ENCODE measurements at places on chromosomes 2 and 18.

DNA sequence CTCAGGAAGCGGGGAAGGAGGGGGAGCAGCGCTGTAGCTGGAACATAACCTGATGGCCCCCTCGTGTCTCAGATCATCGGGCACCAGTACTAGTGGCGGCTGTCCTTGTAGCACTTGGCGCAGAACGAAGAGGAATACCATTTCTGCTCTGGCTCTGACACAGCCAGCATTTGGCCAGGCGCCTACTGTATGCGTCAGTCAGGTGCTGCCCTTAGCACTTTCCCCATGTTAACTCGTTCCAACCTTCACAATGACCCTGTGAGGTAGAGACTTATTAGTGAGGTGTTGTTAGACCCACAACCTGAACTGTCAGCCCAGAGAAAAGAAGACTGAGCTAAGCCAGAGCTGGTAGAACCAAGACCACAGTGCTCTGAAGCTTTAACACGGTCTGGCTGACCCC, 47.7 kb upstream of the EML6 start:
- no peak for DNase-seq

DNA sequence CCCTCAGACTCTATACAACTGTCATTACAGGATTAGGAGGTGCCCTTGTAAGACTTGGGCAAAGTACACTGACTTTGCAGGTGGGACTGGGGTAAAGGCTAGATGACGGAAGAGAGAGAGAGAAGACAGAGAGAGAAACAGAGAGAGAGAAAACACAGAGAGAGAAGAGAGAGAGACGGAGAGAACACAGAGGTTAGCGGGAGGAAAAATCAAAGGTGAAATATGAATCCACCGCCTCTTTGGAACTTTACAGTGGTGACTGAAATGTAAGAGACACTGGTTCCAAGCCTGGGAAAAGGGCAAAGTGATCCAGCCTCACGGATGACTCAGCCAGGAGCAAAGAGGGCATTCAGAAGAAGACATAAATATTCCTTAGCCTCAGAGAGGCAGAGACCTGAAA, 25.1 kb upstream of the CAB39 start:
- DNase-seq: no peak

- DNase-seq: no peak
Observed at GRCh38 chr2:74747411-74748080, 86.4 kb upstream of the HK2 start.

GRCh38 chr2:17228461-17228860, 289.8 kb downstream of the RAD51AP2 start:
- DNase-seq: no peak

GRCh38 chr2:8796315-8796848, 41.0 kb downstream of the KIDINS220 start:
- no peak for DNase-seq

DNA sequence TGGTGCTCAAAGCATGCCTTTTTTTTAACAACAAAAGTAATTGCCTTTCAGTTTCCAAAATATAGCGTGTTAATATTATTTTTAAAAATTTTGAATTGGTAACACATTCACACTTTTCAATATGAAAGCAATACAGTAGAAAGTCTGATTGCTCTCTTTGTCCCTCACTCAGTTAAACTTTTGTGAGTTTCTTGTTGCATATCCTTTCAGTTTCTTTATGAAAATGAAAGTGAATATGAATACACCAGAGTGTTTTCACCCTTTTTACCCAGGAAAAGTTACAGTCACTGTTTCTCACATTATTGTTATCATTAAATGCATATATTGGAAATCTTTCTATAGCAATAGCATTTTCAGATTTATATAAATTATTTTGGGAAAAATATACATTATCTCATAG, 377.4 kb upstream of the CRIM1 start:
- no peak for DNase-seq

GRCh38 chr2:183349091-183349490, 224.8 kb downstream of the NUP35 start:
- no peak for DNase-seq

DNA sequence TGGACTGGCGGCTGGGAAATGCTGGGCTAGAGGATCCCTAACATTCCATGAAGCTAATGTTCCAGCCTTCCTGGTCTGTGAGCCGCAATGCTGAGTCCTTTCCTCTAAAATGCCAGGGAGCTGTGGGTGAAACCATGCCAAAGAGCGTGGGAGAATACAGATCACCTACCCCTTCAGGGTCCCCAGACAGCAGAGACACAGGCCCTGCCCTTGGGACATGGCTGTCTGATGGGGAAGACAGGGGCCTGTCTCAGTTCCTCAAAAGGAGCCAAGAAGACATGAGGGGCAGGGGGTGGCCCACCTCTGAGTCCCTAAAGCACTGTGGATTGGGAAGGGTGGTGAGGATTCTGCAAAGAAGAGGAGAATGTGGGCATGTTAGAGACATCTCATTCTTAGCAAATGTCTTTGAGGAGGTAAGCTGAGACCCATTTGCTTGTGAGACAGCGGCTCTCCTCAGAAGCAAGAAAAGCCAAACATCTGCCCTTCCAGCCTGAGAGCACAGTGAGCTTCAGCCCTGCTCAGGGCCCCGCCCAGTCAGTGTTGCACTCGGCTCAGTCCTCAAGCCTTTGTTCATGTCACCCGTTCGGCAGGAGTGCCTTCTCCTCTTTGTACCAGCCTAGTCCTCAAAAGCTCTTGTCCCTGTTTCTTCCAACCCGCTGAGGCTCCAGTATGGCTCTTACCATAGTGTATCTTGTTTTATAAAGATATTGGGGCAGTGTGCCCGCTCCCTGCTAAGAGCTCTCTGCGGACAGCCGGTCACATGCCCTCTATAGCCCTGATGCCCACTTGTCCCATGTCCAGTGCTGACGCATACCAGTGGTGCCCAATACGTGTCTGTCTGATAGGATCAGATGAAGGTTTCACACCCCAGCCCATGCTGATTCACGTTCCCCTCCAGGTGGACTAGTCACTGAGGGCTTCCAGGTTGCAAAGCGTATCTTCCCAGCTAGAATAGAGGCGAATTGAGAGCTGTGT, 286.2 kb downstream of the CYP26B1 start:
- no peak for DNase-seq

DNA sequence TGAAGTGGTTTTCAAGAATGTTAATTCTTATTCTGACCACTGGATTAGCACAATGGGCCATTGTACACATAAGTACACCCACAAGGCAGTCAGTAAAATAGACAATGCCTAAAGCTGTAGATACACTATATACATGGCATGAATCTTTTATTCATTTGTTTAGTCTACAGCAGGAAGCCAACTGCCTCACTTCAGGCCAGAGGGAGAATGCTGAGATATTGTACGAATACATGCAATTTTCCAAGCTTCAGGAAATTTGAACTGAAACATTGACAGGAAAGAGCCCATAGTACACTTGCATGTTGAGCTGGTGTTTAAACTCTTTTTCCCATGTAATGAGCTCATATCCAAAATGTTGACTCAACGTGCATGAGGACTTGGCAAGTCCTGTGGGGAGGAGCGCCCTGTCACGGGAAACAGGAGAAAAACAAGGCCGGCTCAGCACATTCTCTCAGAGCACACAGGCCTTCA, 111.6 kb upstream of the CYP1B1 start:
- DNase-seq: no peak

GRCh38 chr2:8520791-8521344, 161.0 kb upstream of the ID2 start:
- no peak for DNase-seq

- DNase-seq: no peak
Observed at GRCh38 chr2:213199871-213200270, 48.5 kb upstream of the IKZF2 start.

DNA sequence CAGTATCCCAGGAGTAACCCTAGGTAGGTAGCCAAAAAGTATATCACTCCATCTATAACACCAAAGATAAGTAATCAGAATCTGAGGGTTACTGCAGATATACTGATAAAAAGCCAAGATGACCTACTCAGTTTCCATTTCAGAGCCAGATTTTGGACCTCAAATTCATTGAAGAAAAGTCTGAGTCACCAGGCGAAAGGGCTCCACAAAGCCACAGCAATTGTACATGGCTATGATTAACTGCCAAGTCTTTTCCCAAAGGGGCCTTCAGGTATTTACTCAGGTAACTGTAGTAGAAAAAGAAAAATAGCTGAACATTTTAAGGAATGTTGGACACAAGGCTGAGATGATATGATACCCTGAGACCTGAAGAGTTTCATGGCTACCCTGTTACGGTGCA, 75.6 kb upstream of the KCNH7 start:
- no peak for DNase-seq

DNA sequence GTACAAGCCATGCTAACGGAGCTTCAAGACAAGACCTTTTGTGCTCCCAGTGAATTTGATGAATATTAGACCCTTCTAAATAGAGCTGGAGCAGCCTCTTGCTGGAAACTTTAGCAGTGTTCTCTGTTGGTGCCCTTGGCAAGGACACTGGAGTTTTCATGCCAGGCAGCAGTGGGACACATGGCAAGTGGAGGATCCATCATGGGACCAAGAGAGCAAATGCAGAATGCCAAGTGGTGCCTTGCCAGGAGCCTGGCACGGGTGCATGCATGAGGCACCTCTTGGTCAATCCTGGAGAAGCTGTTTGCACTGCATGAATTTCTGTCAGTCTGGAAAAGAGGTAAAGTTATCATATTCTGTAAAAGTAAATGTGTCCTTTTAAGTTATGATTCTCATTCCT, 59.1 kb downstream of the NETO1 start:
- DNase-seq: no peak

DNA sequence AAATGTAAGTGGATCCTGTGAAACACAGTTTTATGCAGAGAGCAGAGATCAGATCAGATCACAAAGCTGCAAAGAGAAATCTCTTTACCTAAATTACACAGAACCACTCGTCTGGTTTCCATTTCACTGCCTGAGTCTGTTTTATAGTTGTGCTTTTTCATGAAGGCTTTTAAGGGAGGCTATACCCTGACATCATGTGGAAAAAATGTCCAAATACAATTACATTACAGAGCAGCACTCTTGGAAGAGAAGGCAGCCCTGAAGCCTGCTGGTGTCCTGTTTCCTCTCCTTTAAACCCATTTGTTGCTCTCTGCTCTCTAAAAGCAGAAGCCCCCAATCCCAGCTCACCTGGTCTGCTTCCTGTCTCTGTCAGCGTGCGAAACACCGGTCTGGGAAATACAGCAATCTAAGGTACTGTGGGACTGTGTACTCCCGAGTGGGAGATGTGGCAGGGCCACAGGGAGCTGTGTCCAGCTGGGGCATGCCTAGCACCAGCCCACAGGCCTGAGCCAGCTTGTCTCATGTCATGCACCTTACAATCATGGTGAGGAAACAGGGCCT, 24.8 kb upstream of the ZFP36L2 start:
- no peak for DNase-seq

DNA sequence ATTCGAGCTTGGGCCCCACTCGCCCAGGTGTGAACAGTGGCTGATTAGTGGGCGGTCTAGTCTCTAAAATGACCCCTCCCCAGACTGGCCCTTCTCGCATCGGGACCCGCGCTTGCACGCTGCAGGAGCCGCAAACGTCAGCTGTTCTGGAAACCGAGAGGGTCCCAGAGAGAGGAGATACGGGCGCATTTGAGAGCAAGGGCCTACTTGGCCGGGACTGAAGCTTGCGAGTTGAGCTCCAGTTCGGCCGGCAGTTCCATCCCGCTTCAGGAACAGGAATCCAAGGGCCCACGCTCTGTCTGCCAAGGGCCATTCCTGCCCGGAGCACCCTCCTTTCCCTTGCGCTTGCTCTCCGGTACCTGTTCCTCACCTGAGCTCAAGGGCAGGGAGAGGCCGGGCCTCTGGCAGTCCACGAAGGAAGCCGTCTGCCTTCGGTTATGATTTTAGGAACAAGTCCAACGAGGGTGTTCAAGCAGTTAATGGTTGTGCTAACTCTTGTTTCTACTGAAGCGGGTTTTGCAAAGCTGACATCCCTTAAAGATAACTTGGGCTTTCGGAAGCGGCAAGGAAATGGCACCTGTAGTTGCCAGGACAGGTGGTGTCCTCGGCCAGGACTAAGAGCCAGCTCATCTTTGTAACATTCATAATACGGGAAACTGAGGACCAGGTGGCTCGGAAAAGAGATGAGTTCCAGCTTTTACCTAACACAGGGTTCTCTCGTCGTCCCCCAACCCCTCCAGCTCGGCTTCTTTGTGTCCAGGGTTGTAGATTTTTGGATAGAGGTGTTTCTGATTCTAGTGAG, 3.9 kb upstream of the DLX1 start:
- DNase-seq: no peak

GRCh38 chr2:173979751-173980351, 14.7 kb upstream of the SP3 start:
- DNase-seq: no peak

DNA sequence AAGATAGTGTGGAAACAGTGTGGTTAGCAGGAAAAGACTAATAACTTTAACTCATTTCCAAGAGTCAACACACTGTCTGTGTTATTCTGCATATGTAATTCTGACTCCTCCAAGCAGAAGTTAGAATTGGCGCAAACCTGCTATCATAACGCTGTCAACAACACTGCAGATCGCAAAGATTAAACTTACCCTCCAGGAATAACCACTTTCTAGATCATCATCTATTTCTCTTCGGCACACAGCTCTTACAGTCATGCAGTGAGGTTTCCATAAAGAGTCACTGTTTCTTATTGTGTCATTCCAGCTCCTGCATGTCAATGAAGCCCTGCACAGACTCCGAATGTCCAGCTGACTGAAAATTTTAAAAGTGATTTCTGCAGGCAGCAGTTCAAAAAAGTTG, 2.4 kb downstream of the FBXO48 start:
- DNase-seq: no peak

- DNase-seq: no peak
Observed at GRCh38 chr2:64832936-64833335, 156.3 kb upstream of the SLC1A4 start.

DNA sequence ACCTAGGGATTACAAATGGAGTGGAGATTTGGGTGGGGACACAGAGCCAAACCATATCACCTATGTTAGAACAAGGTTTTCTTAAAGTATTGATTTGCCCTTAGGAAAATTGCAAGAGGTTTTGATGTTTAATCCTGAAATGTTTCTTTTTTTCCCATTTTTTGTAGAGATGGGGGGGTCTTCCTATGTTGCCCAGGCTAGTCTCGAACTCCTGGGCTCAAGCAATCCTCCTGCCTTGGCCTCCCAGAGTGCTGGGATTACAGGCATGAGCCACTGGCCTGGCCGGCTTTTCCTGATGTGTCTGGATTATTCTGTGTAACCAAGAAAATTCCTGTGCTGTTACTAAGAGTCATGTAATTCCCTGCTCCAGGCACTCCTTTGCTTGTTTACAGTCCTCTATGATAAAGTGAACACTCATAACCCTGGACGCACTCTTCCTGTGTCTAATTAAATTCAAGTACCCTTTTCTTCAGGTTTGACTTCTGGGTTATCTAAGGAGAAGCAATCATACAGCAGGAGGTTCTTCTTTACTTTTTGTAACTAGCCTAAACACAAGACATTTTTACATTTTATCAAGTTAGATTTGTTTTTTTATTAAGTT, 15.0 kb upstream of the CTDP1 start:
- DNase-seq: no peak

DNA sequence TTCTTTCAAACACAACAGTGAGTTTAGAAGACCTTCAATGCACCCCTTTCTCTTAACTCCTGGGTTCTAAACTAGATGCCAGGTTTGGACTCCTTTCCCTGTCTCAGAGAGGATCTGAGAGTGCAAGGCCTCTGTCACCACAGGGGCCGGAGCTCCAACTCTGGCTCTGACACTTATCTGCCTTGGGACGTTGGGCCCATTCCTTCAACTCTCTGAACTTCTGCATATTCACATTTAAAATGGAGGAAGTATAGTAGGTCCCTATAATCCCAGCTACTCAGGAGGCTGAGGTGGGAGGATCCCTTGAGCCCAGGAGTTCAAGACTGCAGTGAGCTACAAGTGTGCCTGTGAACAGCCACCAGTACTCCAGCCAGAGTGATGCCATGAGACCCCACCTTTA, 44.1 kb upstream of the ZFP36L2 start:
- DNase-seq: no peak
